ENCODE measurements at places on chromosomes 2 and 18. TPM values are rescaled to one million over a fixed set of nuclear protein-coding genes. Genes with fewer than 3 reads are reported as not detected.

DNA sequence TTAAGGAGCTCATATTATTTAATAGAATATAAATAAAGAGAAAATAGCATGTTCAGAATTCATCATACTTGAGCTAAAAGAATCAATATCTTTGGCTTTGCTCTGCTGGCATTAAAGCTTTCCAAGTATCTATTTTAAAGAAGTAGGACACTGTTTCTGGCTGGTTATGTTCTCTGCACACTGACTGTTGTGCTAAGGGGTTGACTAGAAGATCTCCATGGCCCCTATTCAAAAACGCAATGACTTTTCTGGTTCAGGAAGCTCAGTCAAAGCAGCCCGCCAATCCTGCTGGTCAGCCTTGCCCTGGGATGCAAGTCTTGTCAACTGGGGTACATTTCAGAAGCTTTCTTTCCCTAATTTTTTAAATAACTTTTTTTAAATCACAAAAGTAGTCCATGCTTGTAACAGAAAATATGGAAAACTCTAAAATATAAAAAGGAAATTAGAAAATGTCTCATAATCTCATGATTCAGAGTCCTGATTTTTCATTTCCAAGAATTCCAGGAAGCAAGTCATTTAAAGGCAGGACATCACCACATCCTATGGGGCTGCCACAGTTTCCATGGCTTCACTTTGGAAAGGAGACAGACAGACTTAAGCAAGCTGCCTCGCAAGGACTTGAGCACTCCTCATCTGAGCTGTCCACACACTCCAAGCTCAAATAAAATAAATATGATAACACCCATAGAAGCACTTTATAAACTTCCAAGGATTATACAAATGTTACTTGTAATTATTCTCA, 195.1 kb downstream of the TXNL1 start:
- DNase-seq, result no peak

The ALPI gene
- not detected for polyA plus RNA-seq

- no peak for DNase-seq
These were observed 183.9 kb upstream of the LINC00305 start for GRCh38 chr18:64332835-64333234.

DNA sequence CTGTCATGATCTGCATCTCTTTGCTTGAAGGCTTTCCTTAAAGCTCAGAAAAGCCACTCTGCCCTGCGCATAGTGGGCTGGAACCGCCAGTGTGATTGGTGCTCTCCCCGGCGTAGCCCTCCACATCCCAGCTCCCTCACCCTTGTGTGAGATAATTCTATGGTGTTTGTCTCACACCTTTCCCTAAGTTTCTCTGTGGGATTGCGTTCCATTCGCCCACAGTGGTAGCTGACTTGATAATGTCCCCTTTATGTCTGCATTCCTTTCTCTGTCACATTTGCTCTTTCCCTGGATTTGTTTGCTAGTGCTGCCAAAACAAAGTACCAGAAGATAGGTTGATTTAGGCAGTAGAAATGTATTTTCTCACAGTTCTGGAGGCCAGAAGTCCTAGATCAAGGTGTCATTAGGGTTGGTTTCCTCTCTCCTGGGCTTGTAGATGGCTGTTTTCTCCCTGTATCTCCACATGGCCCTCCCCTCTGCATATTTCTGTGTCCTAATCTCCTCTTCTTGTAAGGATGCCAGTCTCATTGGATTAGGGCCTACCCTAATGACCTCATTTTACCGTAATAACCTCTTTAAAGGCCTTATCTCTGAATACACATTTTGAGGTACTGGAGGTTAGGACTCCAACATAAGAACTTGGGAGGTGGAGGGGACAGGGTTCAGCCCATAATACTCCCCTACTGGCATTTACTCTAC, 7.4 kb upstream of the TMEM87B start:
- DNase-seq, result no peak

Data from keratinocyte (primary cell).